HepG2 (cell line): ENCODE measurements at places on chromosomes 6 and 20.
A peak's percentile ranks its signal among the peaks of the same experiment; 100 is the strongest.

DNA sequence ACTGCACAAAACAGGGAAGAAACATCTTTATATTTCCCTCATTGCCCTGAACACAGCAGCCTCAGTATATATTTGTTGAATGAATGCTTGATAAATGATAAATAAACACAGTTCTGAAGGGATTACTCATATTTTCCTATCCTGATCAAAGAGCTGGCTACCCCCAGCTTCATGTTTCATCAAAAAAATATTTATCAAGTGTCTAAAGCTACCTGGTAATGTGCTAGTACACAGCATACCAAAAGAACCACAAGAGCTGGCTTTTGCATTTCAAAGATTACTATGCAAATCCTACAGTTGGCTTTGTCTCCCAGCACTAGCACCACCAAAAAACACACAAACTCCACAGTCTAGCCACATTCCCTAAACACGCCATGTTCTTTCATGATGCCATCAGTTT is 130.0 kb downstream of the BTBD9 start:
- peak; percentile 13 for DNase-seq

DNA sequence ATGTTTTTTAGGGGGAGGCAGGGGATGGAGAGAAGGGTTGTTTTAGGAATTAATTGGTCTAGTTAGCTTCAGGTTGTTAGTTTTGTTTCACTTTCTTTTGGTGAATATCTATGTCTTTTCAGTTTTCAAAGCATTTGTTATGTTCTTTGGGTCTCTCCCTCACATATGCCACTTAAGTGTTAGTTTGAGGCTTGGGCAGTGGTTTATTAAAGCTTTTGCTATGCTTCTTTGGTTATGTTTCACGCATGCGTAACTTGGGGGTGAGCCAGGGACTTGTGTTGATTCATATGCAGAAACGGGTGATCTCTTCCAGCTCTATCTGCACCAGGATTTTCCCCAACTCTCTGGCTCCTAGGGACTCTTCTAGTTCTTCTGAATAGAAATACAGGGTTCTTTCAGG is 11.4 kb upstream of the MMS22L start:
- no peak for DNase-seq

GRCh38 chr6:151073701-151074100 is 166.1 kb upstream of the AKAP12 start:
- no peak for DNase-seq

GRCh38 chr6:40856271-40856670 is 182.8 kb downstream of the UNC5CL start:
- DNase-seq: no peak

DNA sequence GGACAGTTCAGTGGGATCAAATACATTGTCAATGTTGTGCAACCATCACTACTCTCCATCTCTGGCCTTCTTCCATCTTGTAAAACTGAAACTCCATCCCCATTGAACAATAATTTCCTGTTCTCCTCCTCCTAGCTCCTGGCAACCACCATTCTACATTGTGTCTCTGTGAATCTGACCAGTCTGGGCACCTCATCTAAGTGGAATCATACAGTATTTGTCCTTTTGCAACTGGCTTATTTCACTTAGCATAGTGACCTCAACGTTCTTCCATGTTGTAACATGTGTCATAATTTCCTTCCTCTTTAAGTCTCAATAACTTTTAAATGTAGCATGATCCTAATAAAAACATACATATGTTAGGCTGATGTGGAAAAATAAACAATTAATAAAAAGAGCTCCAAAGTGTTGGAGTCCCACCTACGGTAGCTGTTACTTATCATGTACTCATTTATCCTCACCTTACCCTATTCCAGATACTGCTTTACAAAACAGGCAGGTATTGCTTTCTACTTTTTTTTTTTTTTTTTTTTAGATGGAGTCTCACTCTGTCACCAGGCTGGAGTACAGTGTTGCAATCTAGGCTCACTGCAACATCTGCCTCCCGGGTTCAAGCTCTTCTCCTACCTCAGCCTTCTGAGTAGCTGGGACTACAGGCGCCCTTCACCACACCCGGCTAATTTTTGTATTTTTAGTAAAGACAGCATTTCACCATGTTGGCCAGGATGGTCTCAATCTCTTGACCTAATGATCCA is 91.9 kb downstream of the TNFAIP3 start:
- DNase-seq: no peak

- no peak for DNase-seq
Measured at GRCh38 chr6:149888659-149889058, 9.3 kb downstream of the RAET1E start.

GRCh38 chr6:113353392-113353791 is 503.8 kb upstream of the MARCKS start:
- DNase-seq: no peak
